ENCODE measurements at places on chromosomes 6 and 20.

DNA sequence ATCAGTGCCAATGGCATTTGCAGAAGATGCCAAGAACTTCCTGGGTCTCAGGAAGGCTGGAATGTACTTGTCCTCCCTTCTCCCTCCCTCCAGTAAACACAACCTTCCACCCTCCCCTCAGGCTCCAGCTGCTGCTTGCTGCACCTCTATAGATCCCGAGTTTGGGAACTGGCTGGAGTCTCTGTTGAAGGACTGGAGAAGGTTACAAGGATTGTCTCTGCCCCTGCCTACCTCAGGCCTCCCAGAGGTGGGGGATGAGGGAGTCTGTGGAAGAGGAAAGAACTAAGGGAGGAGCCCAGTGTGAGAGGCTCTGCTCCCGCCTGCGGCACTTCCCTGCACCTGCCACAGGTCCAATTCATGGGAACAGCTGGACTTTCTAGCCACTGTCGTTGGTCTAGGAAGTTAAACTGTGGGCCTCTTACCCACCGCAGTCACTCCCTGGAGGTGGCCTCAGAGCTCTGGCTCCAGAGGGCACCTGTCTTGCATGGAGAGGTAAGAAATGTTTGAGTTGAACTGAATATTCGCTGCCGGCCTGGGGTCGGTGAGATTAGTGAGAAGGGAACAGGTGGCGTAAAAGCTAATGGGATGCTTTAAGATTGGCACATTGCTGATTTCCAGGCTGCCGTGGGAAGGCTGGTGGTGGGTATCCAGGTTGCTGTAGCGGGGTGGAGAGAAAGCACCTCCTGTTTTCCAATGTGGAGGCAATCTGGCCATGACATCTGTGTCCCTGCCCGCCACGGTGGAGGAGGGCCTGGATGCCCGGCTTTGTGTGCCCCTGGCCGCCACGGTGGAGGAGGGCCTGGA, 54.3 kb downstream of the PPP1R14C start:
- no peak for DNase-seq

- DNase-seq = no peak
Measured at GRCh38 chr6:53306819-53307347, 41.9 kb downstream of the ELOVL5 start.

DNA sequence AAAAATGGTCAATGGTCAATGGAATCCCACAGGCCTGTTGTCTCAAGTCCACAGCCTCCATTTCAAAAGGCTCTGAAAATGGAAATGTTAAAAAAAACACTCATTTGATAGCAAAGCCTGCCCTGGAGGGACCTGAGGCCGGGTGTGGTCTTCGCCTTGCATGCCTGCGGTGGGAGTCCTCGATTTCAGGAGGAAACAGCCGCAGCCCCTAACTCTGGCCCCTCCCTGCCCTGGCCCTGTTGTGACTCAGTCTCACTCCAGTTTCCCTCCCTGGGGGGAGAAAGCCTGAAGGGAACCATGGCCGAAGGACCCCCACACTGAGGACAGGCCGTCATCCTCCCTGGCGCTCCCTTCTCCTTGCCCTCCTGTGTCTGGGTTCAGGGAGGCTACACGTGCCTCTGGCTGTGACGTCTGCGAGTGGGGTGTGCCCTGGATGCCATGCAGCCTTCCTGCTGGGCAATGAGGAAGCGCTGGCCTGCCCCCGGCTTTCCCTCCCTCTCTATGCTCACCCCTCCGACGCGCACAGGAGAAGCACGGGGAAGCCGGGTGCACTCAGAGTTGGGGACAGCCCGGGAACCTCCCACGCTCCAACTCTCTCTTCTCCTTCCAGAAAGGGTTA, 9.2 kb downstream of the BHLHE23 start:
- no peak for DNase-seq

DNA sequence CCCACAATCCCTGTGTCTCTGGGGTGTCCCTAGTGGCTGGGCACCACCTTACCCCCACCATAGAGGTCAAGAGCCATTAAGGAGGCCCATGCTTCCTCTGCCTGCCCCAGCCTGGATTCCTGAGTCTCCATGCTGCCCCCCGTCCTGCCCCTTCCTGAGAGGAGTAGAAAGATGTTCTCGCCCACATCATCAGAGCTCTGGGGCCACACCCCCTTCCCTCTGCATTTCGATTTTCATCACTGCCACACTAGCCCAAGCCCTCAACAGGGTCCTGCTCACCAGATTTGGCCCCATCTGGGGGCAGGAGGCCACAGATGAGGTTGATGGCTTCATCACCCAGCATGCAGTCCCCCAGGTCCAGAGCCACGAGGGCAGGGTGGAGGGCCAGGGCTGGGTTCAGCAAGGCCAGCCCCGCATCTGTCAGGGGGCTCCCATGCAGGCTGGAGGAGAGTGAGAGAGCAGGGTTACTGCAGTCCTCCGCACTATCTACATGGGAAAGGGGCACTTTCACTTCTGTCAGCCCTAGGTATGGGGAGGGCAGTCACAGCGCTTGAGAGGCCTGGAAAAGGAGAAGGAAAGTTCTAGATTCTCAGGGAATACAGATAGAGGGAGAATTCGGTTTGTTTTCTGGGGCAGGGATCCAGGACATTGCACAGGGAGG, 1.5 kb downstream of the LRRC73 start:
- no peak for DNase-seq

Data from stimulated activated CD8-positive, alpha-beta memory T cell treated with anti-CD3 and anti-CD28 coated beads, Interleukin-7, amount 100 ng/mL, for 4 hours (primary cell).